Stimulated activated CD8-positive, alpha-beta memory T cell treated with anti-CD3 and anti-CD28 coated beads, Interleukin-15, amount 100 ng/mL, for 1 hour (primary cell): ENCODE measurements at places on chromosomes 2 and 18.

DNA sequence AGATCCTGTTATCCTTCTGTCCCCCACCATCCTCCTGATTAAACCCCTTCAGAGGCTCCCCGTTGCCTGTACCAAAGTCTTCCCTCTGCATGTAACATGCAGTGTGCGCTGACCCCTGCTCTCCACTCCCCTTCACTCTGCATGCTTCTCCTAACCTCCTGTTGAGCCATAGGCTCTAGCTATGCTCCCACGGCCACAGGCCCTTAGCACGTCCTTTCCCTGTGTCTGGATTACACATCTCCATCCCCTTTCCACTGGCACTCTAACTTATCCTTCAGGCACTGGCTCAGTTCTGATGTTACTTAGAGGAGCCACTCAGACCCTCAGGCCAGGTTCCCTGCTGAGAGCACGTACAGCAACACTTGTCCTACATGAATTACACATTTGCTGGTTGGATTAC, 29.4 kb upstream of the EDAR start:
- DNase-seq, result no peak

DNA sequence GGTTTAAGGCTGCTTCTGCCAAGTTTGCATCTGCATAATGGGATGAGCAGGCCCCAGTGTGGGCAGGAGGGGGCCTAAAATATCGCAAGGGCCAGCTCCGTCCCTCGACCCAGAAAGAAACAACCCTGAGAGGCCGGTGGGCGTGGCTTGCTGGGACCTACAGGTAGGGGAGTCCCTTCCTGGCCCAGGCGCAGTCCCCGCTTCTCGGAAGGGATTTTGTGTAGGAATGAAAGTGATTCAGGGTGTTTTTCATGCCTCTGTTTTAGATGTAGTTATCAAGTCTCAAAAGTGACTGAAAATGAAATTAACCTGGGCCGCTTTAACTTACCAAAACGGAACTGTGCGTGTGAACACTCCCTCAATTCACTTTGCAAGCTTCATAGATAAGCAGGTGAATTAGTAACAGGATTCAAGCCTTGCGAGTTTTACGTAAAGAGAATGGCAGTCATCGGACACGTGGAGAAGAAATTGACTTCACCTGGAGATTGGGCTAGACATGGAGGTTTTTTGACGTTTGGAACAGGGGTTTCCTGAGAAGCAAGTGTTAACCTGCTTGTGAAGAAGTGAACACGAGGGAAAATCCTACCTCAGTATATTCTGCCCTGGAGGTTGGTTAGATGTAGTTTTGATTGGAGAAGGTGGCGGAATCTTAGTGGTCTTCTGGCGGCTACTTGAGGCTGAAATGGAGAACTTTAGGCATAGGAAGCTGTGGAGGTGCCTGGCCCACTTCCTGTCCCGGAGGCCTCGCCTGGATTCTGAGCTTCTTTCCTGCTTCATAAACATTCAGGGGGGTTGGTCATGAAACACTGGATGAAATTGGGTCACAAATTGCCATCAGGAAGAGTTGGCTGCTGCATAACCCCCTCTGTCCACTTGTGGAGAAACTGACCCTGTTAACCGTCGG, 1.7 kb downstream of the NCK2 start:
- DNase-seq, result peak; percentile 66

GRCh38 chr2:102615620-102616436, 3.5 kb upstream of the SLC9A2 start:
- DNase-seq, result no peak

GRCh38 chr2:181639686-181640085, 17.2 kb downstream of the CERKL start:
- DNase-seq, result no peak

DNA sequence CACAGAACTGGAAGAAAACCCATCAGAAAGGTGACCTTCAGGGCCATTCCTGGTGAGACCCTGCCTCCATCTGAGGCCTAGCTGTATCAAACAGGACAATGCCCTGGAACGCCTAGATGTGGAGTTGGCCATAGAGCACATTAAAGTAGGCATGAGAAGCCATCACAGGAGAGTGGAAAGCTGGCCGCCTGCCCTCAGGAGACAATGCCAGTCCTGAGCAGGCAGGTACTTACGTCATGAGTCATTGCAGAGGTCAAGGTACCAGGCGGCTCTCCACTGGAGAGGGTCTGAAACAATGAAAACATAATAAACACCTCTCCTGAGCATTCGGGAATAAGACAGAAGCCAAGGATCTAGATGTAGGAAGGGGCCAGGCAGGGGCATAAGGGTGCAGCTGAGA, 68.6 kb downstream of the CCDC93 start:
- no peak for DNase-seq

- no peak for DNase-seq
Observed at GRCh38 chr18:39359636-39360035, 1794.0 kb upstream of the CELF4 start.

DNA sequence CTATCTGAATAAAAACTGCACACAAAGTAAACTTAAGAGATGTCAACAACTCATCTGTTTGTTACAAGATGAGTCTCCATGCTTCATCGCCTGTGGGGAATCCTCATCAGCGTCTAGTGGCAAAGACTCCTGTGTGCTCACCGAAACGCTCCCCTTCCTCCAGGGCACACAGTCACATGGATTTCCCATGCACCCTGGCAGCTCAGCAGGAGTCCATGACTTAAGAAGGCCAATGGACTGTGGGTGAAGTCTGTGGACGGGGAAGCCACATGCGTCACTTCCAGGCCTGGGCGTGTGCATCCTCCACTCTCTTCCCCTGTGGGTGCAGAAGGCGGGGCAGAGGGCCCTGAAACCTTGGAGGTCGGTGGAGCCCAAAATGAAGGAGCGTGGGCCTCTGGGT, 41.1 kb downstream of the ID2 start:
- DNase-seq, result no peak

DNA sequence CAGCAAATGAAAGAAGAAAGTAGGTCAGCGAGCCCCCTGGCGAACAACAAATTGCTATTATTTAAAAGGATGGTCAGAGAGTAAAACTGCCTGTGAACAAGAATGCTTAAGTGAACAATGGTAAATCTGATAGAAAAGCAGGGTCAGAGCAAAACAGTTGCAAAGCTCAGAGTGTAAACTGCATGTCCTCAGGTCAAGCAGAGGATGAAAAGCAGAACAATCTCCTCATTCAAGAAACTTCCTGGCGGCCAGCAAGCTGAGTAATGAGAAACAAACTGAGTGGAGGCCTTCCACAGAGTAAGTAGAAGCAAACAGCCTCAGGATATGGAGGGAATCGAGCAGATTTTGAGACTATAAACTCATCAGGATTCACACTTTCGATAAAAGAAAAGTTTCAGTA, 117.9 kb downstream of the PPP1R1C start:
- no peak for DNase-seq
